ENCODE measurements at places on chromosomes 2 and 18.
A peak's percentile ranks its signal among the peaks of the same experiment; 100 is the strongest.

DNA sequence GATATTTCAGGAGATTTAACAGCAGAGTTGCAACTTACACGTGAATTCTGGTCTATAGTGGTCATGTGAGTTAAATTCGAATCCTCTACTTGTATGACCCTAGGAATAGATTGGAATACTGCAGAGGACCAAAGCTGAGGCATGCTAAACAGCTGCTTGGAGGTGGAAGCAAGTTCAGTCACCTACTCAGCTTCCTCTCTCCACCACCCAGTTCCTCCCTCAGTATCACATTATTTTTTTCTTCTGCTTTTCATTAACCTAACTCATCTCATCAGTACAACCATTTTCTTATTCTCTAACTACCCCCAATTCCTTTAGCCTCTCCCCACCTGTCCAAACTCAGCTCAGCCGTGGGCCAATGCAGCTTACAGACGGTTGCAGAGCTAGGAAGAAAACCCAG is 385.5 kb downstream of the SETBP1 start:
- no peak for DNase-seq

DNA sequence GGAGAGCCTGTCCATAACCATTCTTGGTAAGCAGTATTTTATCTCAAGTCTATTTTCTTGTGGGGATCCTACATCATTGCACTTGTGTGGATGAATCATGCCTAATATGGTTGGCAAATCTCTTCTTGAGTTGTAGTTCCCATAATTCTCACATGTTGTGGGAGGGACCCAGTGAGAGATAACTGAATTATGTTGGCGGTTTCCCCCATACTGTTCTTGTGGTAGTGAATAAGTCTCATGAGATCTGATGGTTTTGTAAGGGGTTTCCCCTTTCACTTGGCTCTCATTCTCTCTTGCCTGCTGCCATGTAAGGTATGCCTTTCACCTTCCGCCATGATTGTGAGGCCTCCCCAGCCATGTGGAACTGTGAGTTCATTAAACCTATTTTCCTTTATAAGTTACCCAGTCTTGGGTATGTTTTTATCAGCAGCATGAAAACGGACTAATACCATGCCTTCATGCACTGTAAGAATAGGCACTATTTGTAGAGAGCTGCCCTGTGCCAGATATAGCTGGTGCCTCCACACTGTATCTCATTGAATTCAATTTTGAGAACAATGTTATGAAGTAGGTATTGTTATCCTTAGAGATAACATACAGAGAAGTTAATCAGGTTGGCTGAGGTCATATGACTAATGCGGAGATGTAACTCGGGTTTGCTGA is 148.3 kb downstream of the PLCL1 start:
- DNase-seq = peak; percentile 36

DNA sequence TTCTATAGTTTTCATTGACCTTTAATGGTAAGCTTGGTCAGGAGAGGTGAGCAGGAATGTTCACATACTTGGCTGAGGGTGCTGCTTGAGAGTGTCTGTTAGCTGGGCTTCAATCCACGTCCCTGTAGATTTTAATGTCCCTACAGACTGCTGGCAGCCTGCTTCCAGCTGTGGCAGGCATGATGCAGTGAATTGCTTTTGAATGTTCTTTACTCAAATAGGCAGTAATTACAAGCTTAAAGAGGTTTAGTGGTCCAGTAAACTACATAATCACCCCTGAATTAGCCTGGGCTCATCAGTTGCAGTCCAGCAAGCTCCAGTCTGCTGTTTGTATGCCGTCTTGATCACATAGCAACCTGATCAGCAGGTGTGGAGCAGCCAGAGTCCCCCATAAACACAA is 102.1 kb downstream of the MEIS1 start:
- no peak for DNase-seq

DNA sequence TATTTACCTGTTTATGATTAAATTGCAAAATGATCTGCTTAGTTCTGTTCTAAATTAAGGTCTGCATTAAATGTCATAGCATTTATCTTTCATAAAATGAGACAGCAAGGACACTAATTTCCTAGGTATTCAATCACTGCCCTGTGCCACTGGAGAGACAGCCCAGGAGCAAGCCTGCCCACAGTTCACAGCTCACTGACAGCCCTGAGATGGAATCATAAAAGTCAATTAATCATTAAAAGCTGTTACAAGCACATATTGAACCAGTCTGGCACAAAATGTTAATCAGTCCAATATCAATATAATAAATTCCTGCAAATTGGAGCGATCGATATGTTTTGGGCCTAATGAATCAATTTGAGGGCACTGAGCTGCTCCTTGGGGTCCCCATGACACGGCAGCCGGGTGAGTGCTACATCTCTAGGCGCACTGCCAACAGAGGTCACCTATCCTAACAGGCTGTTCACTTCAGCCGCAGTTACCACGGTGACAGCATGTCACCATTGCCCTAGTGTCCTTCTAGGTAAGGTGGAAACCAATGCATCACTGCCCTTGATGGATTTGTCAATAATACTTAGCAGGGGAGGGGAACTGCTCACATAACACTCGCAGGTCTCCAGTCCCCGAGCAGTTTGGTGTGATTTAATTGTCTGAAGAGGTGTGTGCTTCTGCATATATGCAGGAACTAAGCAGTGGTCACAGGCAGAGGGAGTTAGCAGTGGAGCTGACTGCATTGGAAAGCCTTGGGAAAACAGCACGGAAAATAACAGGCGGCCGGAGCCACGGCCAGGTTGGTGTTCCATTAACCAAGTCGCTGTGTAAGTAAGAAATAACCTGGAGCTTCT is 47.3 kb downstream of the POU3F3 start:
- no peak for DNase-seq

GRCh38 chr2:85134255-85134895 is 1.2 kb downstream of the TCF7L1 start:
- DNase-seq = no peak

DNA sequence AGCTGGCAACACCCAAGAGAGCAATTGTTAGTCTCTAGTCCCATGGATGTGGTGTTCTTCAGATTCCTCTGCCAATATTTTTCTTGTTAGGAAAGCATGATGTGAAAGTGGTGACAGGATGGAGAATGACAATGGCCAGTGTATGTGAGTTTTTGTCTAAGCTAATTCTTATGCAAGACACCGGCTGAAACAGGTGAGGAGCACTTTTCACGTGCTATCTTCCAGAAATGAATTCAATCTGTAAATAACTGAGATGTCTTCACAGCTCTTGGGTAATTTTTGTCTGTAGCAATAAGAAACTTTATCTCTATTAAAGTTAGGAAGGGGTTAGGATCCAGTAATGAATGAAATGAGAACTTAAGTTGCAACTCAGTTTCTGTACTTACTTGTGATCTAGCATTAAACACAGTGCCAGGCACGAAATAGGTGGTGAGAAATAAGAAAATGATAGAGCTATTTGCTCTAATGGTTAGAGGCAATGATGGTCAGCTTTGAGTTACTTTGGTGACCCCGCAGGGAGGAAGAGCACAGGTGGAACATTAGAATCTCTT is 676 bp upstream of the AGPS start:
- no peak for DNase-seq

- peak; percentile 69 for DNase-seq
Observed at GRCh38 chr2:15173501-15173900, 387.6 kb downstream of the NBAS start.

- DNase-seq = no peak
Observed at GRCh38 chr2:75582840-75583239, 22.1 kb upstream of the EVA1A start.

GRCh38 chr2:176931588-176932563 is 280.7 kb upstream of the HNRNPA3 start:
- DNase-seq = peak; percentile 90

GRCh38 chr2:25315316-25315680 is 26.4 kb downstream of the DNMT3A start:
- no peak for DNase-seq

DNA sequence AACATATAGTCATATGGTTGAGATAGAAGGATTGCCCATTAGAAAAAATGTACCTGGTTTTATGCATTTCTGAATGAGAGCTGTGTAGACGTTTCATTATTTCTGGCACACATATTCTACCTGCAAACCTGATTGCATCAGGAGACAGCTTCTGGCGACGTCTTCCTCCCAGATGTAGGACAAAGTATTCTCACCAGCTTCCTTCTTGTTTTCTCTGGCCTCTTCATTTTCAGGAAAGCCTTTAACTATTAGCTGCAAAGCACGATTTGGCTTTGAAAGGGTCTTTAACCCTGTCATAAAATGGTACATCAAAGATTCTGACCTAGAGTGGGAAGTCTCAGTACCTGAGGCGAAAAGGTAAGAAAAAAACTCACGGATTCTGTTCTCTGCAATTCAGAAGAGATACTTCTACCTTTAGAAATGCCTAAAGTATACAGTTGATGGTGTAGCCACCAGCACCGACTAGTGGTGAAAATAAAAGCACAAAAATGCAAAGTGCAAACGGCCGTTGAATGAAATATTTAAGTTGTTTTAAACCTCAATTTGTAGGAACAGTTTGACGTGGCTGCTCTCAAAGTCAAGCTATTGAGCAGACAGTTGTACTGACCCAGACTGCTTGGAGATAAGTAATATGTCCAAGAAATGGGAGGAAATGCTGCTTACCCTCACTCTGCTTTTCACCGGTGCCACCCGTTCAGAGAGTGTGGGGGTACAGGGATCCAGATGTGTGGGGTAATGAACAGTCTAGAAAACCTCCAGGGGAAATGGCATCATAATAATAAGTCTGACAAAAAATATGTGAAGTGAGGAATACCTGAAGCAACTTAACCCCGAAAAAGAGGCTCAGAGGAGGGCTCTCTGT is 20.2 kb downstream of the IL18RAP start:
- DNase-seq = peak; percentile 72

GRCh38 chr2:100223502-100223901 is 81.1 kb upstream of the AFF3 start:
- no peak for DNase-seq

- DNase-seq = no peak
Observed at GRCh38 chr2:144990661-144991060, 470.7 kb upstream of the ZEB2 start.

Data from activated CD4-positive, alpha-beta T cell treated with anti-CD3 and anti-CD28 coated beads, Interleukin-10, Interleukin-2, amounts not matched to agents 100 ng/mL and 50 ng/mL, durations not matched to agents 16 hours and 8 hours (primary cell).